Natural killer cell treated with Interleukin-12 subunit alpha and Interleukin-12 subunit beta and Interleukin-15 and Interleukin-18, amount 100 ng/mL, for 72 hours (primary cell): ENCODE measurements at places on chromosomes 12 and 14. TPM values are rescaled to one million over a fixed set of nuclear protein-coding genes. Genes with fewer than 3 reads are reported as not detected.

DNA sequence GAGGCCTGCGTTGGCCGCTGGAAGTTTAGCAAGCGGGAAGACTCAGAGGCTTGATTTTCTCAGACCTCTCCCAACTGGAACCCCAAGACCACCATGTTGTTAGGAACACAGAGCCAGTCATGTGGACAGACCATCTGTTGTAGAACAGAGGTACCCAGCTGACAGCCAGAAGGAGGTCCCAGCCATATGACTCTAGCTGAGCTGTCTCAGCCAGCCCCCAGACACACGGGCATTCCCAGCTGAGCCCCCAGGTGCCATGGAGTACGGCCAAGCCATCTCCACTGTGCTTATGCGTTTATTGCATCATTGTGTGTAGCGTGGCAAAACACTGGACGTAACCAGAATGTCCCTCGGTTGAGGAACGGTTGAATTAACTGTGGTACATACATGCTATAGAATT is 421.9 kb downstream of the TMEM132D start:
- H3K4me3 ChIP-seq, result no peak overlapping the region
- no peak for DNase-seq
- peaks cover 13% of the 10 kb centered on the region for H3K27me3 ChIP-seq
- H3K27ac ChIP-seq, result no peak overlapping the region

EFS gene
- total RNA-seq, result not detected

GRCh38 chr14:55781046-55781445 is 201.0 kb downstream of the KTN1 start:
- no peak overlapping the region for H3K27ac ChIP-seq
- H3K36me3 ChIP-seq, result no peaks in the 10 kb centered on the region
- H3K4me3 ChIP-seq, result no peak overlapping the region

ASIC1 gene
- total RNA-seq, result not detected

DNA sequence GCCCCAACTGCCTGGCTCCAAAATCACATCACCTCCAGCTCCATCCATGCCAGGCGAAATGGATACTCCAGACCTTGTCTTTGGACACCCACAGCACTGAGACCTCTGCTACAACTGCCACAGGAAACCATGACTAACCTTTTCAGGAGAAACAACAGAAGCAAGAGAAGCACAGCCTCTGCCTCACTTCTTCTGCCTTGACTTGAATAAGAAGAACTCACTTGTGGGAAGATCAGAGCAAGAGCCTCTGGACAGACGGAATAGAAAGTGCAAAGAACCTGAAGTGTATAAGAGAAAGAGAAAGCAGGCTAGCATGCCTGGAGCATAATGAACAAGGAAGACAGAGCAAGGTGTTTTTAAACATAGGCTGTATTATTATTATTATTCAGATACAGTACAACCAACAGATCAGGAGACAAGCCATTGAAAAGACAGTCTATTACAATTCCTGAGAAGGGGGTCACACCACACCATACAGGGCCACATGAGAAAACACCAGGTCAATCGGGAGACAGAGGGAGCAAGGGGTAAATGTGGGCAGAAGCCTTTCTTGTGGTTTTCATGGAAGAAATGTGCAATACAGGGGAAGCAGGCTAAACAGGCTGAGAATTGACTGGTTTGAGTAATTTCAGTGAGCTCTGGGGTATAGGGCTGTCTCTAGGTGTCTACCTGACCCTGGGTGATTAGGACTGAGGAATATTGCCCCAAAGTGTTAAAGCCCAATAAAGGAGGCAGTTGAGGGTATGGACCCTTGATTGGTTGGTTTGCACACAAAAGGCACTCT is 7.4 kb upstream of the OR10P1 start:
- H3K36me3 ChIP-seq, result no peaks in the 10 kb centered on the region
- DNase-seq, result no peak
- no peak overlapping the region for H3K27ac ChIP-seq

DNA sequence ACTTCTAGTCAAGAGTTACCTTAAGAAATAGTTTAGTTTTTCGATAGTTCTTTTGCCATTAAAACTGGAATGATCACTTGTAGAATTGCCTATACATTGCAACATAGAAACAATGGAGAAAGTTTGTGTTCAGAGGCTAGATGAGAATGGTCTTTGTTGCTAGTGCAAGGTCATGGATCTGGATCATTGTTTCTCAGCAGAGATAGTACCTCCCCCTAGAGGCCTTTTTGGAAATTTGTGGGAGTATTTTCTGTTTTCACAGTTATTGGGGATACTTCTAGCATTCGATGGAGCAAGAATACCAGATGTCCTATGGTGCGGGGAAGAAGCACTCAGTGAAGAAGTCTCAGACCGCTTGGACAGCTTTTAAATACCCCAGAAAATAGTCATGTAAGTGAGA is 138.8 kb upstream of the HMGA2 start:
- H3K4me1 ChIP-seq, result no peaks in the 10 kb centered on the region
- no peak overlapping the region for H3K27ac ChIP-seq
- no peaks in the 10 kb centered on the region for H3K36me3 ChIP-seq
- no peak overlapping the region for H3K4me3 ChIP-seq
- H3K27me3 ChIP-seq, result peaks cover 25% of the 10 kb centered on the region

DNA sequence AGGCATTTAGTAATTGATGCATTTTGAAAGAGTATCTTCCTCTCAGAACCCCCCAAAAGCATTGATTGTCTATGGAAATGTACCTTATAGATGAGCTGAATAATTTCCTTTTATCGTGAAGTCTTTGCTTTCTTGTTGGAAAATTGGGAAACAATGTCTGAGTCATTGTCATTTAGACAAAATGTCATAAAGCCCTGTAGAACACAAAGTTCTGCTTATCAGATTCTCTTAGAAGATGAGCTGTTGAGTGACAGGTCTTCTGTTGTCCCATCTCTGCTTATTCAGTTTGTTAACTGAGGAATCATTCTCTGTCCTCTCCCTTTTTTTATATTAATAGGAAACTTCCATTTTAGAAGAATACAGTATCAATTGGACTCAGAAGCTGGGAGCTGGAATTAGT is 22.9 kb downstream of the MAPKAPK5 start:
- H3K36me3 ChIP-seq, result peaks cover 10% of the 10 kb centered on the region
- peaks cover 6% of the 10 kb centered on the region for H3K4me1 ChIP-seq
- H3K27me3 ChIP-seq, result no peaks in the 10 kb centered on the region
- DNase-seq, result no peak

BCL2L2 gene
- total RNA-seq, result 17.5 TPM

- DNase-seq, result no peak
- H3K27ac ChIP-seq, result peak overlapping the region; percentile 23
- H3K27me3 ChIP-seq, result peaks cover 7% of the 10 kb centered on the region
- no peak overlapping the region for H3K4me3 ChIP-seq
- H3K36me3 ChIP-seq, result no peaks in the 10 kb centered on the region
Measured at GRCh38 chr12:2187195-2187945, 134.6 kb downstream of the CACNA1C start.

- H3K27ac ChIP-seq, result no peak overlapping the region
- no peaks in the 10 kb centered on the region for H3K4me1 ChIP-seq
- no peak for DNase-seq
- no peaks in the 10 kb centered on the region for H3K27me3 ChIP-seq
- no peak overlapping the region for H3K4me3 ChIP-seq
- H3K36me3 ChIP-seq, result no peaks in the 10 kb centered on the region
Measured at GRCh38 chr14:100330388-100330931, 7.3 kb downstream of the SLC25A47 start.

OTUB2 gene
- total RNA-seq, result 0.14 TPM

DNA sequence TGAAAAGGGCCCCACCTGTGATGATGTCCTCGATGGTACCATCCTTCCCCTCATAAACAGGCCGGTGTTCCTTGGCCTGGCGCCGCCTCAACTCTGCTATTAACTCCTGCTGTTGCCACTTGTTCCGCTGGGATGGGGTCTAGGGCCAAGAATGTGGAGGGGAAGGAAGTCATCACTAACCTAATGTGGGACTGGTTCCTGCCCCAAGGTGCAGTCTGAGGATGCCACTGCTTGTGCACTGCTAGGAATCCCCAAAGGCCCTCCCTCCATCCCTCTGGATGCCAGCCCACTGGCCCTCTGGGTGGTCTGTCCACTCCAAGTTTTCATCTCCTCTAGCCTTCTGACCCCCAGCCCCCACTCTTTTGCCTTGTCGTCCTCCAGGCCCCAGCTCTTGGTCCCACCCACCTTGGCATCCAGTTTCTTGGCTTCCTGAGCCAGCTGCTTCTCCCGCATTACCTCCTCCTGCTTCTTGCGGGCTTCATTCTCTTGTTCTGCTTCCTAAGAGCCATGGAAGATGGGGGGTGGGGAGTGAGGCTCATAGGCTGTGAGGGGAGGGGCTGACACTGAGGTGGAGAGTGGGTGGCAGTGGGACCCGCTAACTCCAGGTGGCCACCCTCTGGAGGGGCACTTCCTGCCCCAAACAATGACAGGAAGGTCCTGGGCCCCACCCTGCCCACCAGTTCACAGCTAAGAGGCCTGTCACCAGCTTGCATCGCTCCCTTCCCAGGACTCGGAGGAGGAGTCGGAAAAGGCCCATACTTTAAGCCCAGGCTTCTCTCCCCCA is 23.7 kb downstream of the PRPF40B start:
- no peak overlapping the region for H3K4me3 ChIP-seq
- H3K27ac ChIP-seq, result peak overlapping the region; percentile 87
- H3K4me1 ChIP-seq, result peaks cover 33% of the 10 kb centered on the region
- no peak for DNase-seq
- H3K27me3 ChIP-seq, result no peaks in the 10 kb centered on the region

DNA sequence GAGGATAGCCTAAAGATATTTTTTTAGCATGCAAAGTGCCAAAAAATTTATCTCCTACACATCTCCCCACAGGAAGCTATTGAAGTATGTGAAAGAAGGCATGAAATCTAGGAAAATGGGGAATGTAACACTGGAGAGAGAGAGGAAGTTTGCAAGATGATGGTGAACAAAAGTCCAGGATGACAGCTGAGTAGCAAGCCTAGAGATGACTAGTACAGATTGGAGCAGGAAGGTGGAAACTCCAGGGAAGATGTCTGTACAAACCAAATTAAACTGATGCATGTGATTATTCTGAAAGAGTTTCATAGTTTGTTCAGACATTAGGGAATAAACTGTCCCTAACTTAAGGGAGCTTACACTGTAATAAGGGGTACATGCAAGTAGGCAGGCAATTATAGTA is 99.3 kb downstream of the RAD51B start:
- H3K27ac ChIP-seq, result no peak overlapping the region
- no peak for DNase-seq
- H3K4me3 ChIP-seq, result no peak overlapping the region
- no peaks in the 10 kb centered on the region for H3K4me1 ChIP-seq
- no peaks in the 10 kb centered on the region for H3K36me3 ChIP-seq
